ENCODE measurements at places on chromosomes 6 and 20.

DNA sequence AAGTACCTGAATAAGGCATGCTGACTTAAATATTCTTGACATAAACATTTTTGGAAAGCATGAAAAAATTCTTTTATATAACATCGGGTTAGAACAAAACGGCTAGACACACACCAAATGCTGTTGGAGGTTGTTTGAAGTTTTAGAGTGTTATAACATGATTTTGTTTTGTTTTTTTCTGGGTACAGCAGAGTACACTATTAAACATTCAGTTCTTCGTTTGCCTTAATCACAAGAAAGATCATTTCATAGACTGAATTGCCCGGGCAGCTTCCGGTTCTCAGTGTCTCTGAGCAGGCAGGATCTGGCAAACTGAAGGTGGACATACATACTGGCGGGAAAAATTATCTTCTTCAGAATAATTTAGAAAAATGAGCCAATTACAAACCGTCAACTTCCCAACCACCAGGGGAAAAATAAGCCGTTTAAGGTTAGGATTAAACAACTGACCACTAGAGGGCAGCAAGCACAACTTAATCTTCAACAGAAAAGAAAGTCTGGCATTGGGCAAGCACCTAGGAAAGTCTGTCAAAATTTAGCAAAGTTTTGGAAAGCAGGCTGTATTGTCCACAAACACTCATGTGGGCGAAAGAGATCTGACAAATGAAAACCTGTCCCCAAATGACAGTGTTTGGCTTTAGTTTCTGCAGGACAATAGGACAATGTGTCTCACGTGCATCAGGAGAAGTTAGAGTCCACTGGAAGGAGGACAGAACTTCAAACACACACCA, 15.0 kb downstream of the ZNF217 start:
- DNase-seq: peak; percentile 62

DNA sequence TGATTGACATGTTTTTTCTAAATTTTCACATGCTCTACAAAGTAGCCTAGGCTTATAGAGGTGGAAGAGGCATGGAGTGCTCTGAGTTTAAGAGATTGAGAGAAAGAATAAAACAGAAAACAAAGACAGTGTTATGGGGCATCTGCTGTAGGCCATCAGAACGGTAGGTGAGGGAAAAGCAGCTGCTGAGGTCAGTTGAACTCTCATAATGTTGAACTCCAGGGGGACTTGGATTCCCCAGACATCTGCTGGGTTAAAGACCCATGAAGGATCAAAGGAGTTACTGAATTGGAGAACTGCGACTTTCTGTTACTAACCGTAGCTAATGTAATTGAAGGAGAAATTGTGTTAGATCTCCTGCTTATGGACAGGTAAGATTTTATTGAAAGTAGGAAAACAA, 333.9 kb downstream of the TFAP2B start:
- no peak for DNase-seq

- DNase-seq: peak; percentile 73
Observed at GRCh38 chr6:52534966-52535390, 41.9 kb downstream of the TRAM2 start.

GRCh38 chr6:111564482-111564945, 41.2 kb downstream of the TRAF3IP2 start:
- peak; percentile 41 for DNase-seq

- DNase-seq: peak; percentile 74
Observed at GRCh38 chr20:32743237-32744112, at the start of gene COMMD7. COMMD7 (minus strand) TSS chr20:32743467; CDS start chr20:32743391, 76 bp downstream.

DNA sequence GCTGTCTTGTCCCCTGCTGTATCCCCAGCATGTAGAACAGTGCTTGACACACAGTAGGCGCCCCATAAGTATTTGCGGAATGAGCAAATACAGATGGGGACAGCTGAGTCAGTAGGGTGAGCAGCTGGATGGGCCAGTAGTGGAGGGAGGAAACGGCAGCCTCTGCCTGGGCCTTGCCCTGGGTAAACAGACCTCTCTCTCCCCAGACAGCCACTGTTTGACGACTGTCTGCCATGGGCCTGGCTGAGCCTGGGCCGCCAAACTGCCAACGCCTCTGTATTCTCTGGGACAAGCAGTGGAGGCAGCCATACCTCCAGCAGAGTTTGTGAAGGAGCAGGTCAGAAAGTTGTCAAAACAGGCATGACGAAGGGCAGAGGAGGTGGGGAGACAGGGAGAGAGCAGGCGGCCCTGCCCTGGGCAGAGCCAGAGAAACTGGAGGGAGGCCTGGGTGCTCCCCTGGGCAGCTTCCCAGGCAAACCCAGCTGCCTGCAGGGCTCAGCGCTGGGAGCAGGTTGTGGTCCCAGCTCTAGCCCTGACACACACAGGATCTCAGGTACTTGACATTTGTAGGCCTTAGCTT, 15.2 kb downstream of the HNF4A start:
- DNase-seq: no peak

DNA sequence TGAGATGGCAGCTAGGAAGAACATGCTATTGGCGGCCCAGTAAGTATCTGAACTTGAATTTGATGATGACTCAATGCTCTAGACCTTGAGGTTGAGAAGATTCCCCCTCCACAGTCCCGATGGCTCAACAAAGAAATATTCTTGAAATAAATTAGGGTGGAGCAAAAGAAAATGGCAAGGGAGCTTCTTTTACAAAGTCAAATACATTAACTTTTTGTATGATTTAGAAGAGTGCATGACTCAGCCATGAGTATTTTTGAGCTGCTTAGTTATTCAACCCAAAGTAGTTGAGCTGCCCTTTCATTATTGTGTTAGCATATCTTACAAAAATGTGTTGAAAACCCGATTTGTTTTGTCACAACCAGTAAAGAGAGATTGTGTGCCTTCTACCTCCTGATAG, 7.6 kb downstream of the TFAP2C start:
- no peak for DNase-seq

DNA sequence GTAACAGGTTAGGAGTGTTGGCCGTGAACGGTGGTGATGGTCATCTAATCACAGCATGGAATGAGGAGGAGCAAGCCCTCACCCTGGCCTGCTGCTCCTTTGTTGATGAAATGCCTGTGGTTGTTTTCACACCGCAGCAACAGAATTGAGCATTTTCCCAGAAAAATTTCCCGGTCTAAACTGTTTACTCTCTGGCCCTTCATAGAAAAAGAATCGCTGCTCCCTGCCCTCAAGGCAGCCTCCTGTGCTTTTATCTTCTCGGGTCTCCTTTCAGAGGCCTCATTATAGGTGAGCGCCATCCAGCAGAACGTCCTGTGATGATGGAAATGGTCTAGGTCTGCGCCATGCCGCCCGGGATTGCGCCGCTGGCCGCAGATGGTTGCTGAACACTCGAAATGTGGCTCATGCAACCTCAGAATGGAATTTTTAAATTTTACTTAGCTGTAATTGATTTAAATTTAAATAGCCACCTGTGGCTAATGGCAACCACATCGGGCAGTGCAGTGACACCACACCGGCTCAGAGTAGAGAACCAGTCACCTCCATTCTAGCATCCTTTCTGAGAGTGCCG, 30.2 kb downstream of the PHACTR3 start:
- no peak for DNase-seq

- DNase-seq: no peak
Observed at GRCh38 chr6:133129556-133129955, 111.6 kb upstream of the EYA4 start.

- DNase-seq: no peak
Observed at GRCh38 chr6:134233180-134233955, 84.5 kb downstream of the SGK1 start.

DNA sequence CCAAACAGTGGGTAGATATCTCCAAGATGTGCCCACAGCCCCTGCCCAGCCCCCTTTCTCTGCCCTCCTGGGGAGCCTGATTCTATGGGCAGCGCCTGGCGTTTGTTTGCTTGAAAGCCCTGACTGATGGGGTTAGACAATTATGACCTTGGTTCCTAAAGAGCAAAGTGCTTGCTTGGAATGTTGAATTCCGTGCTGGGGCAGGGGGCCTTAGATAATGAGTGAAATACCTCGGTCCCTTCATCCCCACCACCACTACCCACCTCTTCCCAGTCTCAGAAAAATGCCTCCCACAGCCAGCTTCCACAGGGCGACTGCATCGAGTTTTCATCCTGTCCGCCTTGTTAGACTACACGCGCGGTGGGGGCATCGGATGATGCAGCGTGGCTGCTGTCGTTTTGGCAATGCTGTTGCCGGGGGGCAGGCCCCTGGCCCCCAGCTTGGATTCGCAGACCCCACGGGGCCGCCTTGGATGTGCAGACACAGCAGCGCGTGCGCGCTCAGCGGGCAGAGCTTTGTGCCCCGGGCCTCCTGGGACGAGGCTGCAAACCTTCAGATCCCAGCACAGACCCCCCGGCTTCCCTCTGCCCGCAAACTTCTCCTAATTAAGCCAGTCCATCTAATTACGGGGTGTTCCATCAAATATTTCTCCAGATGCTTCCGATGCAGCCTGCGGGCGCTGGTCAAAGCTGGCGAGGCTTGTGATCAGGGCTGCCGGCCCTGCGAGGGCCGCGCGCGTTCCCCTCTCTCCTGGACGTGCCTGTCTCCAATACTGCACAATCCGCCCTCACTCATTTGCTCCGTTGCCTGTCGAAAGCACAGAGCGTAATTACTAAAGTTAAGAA, 86.1 kb downstream of the LINC00237 start:
- no peak for DNase-seq

- no peak for DNase-seq
Observed at GRCh38 chr6:167835260-167835659, 8.5 kb downstream of the AFDN start.

GRCh38 chr6:71444222-71444621, 155.6 kb downstream of the OGFRL1 start:
- DNase-seq: no peak

Data from T-helper 2 cell treated with Interferon-gamma antibody and Interleukin-4, amounts not matched to agents 5 μg/mL and 100 μg/mL, for 36 hours (primary cell).